ENCODE measurements at places on chromosomes 13 and 19. TPM values are rescaled to one million over a fixed set of nuclear protein-coding genes. Genes with fewer than 3 reads are reported as not detected.

URAD gene
- not detected for total RNA-seq

GRCh38 chr19:16470911-16471811 is 609 bp downstream of the EPS15L1 start:
- no peak for DNase-seq

TTC9B gene
- not detected for total RNA-seq

GRCh38 chr13:71902676-71903075 is 35.7 kb upstream of the DACH1 start:
- DNase-seq = no peak

IFNL3 gene
- total RNA-seq = not detected

DNA sequence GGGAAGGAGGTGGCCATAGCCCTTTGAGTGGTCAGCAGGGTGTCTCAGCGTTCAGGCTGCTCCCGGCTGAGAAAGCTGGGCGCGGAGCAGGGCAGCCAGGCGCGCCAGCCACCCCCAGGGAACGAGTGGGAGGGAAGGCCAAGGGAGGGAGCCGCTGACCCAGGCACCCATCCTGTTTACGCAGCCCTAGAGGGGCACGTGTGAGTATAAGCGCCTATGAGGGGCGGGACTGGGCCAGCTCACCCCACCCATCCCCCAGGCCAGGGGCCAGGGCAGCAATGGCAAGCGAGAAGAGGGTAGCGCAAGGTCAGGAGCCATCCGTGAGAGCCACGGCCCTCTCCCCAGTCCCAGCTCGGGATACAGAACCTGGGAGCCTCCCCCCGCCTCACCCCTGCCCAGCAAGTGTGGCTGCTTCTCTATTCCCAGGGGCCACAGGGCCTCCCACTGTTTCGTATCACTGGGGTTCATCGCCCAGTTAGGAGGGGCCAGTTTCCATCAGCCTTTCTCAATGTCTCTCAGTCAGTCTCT is 897 bp upstream of the DMKN start:
- no peak for DNase-seq

GRCh38 chr19:41939861-41940730 is 11.8 kb upstream of the ERFL start:
- no peak for DNase-seq

GRCh38 chr13:37709318-37709717 is 110.8 kb upstream of the POSTN start:
- DNase-seq = no peak

NCAN gene
- not detected for total RNA-seq

- DNase-seq = no peak
Observed at GRCh38 chr19:10289167-10289835, 451 bp upstream of the ICAM5 start.

DNA sequence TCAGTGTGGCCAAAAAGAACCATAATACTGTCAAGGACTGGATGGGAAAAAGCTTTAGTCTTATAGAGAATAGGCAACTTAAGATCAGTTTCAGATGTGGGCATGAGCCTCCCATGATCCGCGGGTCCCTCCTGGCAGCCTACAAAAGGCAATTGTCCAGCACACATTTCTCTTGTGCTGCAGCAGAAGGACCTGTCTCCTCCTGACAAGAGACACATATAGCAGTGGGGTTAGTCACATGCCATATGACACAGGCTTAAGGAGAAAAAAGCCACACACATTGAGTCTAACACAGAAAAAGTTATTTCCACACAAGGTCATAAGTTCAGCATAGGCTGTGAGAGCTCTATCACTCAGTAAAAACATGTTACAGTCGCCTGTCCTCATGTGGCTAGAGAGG is 1378.7 kb upstream of the PRR20A start:
- no peak for DNase-seq

OR7D2 gene
- under 0.01 TPM for total RNA-seq

- no peak for DNase-seq
Observed at GRCh38 chr19:18431351-18432197, 6.4 kb downstream of the ISYNA1 start.

IL27RA gene
- 14.1 TPM for total RNA-seq

CEACAM21 gene
- not detected for total RNA-seq

SIGLEC9 gene
- total RNA-seq = not detected

DNA sequence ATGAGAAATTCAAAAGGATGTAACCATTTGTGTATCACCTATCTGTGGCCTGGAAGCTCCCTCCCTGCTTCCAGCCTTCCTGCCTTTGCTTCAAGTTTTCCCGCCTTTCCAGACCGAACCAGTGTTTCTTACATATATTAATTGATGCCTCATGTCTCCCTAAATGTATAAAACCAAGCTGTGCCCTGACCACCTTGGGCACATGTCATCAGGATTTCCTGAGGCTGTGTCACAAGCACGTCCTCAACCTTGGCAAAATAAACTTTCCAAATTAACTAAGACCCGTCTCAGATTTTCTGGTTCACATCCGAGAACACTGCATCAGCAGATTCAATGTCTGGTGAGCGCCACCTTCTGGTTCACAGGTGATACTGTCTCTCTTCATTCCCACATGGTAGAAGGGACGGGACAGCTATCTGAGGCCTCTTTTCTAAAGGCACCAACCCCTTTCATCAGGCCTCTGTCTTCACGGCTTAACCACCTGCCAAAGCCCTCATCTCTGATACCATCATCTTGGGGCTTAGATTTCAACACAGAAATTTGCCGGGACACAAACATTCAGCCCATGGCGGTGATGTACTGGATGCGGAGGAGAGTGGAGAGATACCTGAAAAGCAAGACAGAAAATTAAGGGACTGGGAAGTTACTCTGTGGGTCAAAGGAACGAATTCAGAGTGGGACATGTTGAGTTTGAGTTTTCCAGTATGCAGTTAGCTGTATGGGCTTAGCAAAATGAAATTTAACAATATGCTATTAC is 58.7 kb upstream of the PABPC3 start:
- DNase-seq = peak; percentile 57

GPR108 gene
- 102 TPM for total RNA-seq

CEACAM8 gene
- total RNA-seq = not detected

DNA sequence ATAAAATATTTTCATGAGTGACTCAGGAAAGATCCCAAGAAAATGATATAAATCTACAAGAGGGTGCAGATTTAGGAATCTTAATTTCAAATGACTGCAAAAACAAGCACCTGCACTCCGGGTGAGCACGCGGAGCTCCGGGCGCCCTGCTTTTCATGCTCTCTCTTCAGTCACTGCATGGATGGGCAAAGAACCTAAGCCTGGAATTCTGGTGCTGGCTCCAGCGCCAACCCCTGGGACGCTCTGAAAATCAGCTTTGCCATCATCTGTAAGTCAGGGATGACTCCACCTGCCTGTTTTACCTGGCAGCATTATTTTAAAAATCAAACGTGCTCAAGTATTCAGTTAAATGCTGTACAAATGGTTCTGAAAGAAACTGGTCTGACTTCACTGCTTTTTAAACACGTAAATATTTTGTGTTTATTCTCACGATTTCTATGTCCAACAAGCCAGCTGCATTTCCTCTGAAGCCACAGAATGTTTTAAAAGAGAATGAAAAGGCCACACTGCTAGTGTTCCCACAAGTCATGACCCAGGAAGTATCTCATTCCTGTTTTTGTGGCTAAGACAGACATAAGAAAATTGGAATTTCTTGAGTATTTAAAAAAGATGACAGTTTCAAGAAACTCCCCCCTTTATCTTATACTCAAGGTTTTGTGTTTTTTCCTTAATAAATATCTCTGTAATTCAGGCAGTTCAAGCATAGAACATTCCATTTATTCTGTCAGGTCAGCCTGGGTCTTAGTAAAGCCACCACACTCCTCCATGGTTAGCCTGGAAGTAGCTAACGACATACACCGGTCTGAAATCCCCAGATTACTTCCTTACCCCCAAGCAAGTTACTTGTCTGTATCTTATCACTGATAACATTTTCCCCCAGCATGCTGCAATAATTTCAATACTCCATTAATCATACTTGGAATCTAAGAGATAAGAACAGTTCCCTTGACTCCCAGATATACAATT is 81.1 kb downstream of the COL4A1 start:
- DNase-seq = peak; percentile 13

DNA sequence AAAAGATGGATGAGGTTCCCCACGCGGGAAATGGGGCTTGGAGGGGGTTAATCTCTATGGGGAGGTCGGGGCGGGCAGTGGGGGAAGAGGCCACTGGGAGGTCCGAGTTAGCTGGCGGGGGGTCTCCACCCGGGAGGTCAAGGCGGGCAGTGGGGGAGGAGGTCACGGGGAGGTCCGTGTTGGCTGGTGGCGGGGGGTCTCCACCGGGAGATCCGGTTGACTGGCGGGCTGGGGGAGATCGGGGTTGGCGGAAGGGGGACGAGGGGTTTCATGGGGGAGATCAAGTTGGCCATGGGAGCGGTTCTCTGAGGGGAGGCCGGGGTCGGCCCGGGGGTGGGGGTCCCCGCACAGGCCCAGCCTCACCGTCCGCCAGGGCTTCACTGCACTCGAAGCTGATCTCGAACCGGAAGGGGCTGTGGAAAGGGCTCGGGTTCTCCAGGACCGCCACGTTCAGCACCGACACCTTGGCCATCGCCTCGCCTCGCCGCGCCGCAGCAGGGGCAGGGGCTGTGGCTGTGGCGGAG is 342 bp downstream of the ASF1B start:
- no peak for DNase-seq

KLK2 gene
- not detected for total RNA-seq

GRCh38 chr13:60463787-60464186 is 66.8 kb downstream of the TDRD3 start:
- no peak for DNase-seq

SIGLEC5 gene
- not detected for total RNA-seq

GRCh38 chr19:41887711-41888382 is 4.9 kb downstream of the ARHGEF1 start:
- peak; percentile 82 for DNase-seq

ICAM4 gene
- 0.35 TPM for total RNA-seq

TSHZ3 gene
- total RNA-seq = 0.52 TPM

Measured in renal cortical epithelial cell (primary cell).